Stimulated activated CD4-positive, alpha-beta T cell treated with anti-CD3 and anti-CD28 coated beads, Interleukin-2, amount 100 ng/mL, for 24 hours (primary cell): ENCODE measurements at places on chromosomes 2 and 18.
A peak's percentile ranks its signal among the peaks of the same experiment; 100 is the strongest.

DNA sequence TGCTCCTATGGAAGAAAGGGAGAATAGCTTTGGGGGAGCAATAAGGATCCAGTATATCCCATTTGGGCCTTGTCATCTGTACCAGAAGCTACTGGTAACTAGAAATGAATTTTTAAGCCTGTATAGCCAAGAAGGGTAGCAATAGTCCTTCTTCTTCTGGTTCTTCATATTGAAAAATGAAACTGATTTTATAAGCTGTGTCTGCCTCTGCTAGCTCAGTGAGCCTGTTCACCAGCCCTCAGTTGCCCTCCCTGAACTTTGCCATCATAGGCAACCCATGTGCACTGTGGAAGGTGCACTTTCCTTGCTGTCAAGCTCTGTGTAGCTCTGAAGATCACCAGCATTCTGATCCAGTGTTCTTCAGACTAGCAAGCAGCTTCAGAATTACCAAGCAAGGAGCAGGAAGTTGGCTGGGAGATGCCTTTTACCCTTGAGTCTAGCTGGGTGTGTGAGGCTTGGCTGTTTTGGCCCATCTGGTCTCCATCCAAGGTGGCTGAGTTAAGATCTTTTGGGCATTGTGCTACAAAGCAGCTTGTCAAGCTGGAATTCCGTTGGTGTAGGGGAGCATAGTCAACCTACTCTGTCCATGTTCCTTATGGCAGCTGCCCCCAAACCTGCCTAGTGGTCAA, 55.8 kb upstream of the MGAT5 start:
- no peak for DNase-seq

DNA sequence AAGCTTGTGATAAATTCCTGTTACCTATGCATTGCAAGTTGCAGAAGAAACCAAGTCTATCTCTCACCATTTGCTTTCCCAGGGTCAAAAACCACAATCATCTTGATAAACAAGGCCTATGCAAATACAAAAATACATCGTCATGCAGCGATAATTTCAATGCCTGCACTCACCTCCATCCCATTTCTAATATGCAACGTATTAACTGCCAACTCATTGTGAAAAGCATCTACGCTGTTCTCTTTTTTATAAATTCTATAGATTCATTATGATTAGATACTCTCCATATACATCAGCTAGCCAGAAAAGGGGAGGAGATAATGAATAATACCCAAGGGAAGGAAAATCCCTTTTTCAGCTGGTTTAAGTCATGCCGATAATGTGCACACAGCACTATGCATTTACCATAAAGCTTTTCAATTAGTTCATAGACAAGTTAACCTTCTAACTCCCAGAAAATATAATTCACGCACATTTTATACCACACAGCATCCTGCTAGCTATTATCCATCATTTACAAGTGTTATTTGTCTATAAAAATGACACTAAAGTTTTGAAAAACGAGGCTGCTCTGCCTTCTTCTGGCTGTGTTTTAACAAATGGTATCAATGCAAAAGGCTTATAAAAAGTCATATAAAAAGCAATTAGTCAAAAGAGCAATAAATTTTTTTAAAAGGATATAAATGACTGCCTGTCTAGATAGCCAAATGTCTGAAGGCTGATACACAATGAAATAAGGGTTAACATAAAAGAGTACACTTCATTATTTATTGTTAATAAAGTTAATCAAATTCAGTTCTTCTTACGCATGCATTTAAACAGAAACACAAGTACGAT, 77.6 kb downstream of the AFF3 start:
- DNase-seq, result no peak

DNA sequence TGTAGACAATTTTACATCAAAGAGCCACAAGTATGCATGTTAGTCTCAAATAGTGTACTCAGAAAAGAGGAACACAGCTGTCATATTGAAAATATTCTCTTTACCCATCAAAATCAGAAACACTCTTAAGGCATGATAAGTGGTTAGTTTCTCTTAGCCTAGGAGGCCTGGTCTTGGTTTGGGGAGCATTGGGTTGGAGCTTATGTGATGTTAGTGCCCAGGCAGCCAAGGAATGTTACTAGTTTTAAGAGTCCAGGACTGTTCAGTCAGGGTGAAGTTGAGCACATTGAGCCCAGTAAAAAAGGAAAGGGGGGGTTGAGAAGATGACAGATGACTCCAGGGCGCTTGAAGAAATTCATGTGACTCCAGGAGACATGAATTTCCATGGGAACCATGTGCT, 340.6 kb downstream of the HRH4 start:
- DNase-seq, result no peak

DNA sequence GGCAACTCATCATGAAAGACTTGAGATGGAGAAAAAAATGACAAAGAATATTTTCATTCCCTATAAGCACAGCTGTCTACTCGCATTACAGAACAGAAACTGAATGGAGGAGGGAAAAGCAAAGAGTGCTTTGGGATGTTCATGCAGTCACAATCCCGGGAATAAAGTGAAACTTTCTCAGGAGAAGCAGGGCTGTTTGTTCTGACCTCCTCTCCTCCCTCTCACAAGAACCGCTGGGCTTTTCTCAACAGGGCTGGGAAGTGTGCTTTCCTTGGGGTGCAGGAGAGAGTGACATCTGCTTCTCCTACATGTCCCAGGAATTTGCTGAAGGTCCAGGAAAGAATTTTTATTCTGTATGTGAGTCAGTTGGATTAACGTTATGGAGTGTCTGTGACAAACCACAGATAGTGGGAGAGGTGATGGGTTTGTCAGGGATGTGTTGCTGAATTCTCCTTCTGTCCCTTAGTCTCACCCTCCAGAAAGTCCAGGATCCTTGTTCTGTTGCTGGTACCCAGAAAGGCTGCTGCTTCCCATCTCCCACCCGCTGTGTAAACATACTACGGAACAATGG, 125.6 kb downstream of the HRH4 start:
- DNase-seq, result no peak

DNA sequence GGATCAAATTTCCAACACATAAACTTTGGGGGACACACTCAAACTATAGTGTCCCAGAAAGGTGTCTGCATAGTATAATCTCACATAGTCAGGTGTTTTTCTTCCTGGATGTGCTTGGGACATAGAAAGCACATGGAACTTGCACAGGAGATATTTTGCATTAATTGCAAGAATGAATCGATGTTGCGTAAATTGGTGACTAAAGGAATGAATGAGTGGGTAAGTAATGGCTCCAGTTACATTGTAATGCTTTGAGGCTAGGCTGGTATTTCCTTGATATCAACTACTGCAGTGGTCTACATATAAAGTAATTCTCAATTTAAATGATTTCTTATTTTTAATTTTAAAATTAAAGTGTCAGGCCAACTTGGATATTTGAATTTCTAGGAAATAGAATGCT, 53.4 kb downstream of the SH3RF3 start:
- DNase-seq, result no peak

DNA sequence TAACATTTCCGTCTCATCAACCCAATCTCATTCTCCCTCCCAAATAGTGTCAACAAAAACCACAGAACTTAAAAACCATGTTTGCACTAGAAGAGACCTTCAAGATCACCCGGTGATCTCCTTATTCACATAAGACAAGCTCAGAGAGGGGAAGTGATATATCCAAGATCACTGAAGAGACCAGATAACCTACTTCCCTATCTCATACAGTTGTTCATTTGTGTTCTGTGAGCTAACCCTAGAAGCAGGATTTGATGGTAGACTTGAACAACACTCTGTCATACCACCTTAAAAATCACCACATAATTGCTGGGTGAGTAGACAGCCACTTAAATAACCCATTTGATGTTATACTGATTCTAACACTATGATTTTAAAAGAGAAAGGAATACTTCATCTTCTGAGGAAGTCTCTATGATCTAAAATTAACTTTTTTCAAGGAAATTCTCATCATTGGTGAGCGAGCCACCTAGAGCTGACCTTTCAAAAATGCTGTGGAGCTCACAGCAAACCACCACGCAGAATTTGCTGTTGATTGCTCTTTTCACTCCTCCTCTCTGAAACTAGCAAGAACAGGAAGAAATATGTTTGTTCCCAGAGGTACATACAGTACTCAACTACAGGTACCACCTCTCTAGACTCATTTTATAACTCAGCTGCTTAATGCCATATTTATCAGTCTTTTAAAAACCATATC, 15.1 kb downstream of the AAK1 start:
- no peak for DNase-seq

DNA sequence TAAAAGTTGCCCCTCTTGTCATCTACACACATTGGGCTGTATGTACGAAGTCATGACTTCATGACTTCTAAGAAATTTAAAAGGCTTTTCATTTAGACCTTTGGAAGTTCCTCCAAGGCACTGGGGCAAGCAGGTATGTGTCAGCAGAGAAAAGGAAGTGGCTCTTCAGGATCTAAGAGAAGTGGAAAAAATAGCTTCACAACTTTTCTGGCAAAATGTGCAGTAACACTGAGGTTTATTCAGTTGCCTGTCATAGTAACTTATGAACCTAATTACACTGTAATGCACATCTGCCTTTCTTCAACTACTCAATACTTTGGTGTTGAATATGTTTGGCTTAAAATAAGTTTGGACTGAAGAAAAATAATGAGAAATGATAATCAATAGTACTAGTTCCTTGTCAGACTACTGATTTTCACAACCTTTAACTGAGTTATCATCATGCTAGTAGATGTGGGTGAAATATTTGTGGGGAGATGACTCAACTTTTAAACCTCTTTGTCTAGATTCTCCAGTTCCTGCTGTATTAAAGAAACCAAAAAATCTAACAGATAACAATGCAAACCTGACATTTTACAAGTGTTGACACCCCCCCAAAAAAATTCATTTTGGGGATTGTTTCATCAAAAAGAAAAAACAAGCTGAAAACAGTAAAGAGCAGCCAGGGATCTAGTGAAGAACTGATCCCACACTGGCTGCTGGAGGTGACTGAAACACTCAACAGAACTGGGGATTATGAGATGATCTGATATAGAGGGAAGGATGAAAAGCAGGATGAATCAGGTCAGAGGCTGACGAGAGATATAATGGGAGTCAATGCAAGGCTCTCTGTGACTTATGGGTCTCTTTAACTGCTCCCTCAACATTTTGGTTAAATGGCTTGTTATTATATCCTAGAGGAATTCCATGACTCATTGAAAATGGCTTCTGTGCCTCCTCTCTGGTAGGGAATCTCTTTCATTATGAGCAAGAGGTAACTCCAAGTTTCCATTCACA, 84.6 kb downstream of the COLEC12 start:
- no peak for DNase-seq

GRCh38 chr18:55465313-55465712, 122.7 kb downstream of the TCF4 start:
- no peak for DNase-seq

DNA sequence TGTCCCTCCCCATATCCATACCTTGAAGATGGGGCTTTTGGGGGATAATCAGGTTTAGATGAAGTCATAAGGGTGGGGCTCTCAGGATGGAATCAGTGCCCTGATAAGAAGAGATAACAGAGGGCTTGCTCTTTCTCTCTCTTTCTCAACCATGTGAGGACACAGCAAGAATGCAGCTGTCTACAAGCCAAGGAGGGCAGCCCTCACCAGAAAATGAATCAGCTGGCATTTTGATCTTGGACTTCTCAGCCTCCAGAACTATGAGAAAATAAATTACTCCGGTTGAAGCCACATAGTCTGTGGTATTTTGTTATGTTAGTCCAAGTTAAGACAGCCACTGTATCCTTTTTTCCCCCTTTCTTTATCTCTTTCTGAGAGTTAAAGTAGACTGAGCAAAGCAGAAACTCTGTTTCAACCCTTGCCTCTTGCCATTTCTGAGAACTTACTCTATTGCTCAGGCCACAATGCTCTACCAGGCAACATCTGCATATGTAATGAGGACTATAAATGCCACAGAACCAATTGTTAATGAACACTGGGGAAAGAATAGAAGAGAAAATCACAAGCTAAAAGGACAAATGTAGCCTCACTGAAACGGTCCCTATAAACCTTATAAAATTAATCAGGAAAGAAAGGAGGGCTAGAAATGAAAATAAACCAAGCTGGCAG, 56.9 kb downstream of the SRBD1 start:
- DNase-seq, result no peak

DNA sequence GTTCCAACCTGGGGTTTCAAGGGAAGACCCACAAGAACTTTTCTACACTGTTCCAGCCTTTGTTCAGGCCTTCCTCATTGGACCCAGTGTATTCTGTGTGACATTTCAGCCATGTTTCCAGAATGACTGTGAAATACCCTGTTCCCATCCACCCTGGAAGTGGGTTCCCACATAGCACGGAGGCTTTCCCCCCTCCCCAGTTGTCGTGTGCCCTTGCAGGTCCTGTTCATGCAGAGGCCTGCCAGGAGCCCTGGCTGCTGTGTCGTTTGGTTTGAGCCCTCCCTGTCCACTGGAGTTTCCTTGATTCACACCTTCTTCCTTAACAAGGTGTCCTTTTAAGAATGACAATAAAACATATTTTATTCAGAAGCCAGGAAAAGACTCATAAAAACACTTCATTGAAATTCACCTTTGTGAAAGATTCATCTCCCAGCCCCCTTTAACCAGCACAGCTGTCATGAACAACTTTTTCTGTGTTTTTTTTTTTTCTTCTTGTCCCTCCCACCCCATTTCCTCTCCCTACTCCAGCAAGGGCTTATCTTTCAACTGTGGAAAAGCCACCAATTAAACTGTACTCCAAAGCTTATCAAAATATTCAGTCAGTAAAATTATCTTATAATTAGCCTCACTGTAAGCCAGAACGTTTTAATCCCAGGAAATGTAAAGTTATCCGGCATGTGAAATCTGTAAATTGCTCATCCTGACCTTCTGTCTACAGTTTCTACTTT, 106.4 kb downstream of the ACOXL start:
- no peak for DNase-seq

GRCh38 chr2:241563571-241563980, 5.0 kb downstream of the BOK start:
- DNase-seq, result no peak

DNA sequence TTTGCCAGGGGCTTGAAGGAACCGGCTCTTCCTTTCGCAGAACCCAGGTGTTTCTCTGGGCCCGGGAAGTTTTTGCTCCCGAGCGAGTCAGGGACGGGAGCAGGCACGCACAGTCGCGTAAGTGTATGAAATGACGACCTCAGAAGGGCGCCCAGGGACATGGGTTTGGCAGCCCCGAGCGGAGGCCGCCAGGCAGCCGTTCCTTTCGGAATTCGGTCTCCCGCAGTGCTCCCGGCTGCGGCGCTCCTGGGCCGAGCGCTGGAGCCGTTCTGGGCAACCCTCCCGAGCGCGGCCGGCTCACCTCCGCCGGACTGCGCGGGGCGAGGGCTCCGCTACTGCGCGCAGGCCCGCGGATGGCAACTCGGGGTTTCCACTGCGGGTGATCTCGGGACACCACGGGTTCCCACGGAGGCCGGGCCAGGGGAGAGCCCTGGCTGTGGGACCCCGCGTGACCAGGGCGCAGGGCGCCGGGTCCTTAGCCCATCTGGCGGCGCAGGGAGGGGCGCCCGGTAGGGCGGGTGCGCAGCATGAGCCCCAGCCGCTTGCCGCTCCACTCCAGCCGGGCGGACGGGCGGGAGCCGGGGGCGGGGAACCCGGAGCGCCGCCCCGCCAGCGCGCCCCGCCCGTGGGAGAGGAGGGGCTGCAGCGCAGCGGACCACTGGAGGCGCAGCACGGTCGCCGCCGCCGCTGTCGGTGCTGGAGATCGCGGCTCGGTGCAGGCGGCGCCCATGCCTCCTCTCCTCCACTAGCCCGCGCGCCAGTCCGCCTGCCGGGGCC, at the start of gene OSBPL6:
TSS of gene OSBPL6 (plus strand) at position 690 of the 777 bp plus-strand sequence. CDS start 111,673 bp downstream, outside the sequence.
- peak; percentile 75 for DNase-seq
